ENCODE measurements at places on chromosomes 3 and 15.
A peak's percentile ranks its signal among the peaks of the same experiment; 100 is the strongest.

DNA sequence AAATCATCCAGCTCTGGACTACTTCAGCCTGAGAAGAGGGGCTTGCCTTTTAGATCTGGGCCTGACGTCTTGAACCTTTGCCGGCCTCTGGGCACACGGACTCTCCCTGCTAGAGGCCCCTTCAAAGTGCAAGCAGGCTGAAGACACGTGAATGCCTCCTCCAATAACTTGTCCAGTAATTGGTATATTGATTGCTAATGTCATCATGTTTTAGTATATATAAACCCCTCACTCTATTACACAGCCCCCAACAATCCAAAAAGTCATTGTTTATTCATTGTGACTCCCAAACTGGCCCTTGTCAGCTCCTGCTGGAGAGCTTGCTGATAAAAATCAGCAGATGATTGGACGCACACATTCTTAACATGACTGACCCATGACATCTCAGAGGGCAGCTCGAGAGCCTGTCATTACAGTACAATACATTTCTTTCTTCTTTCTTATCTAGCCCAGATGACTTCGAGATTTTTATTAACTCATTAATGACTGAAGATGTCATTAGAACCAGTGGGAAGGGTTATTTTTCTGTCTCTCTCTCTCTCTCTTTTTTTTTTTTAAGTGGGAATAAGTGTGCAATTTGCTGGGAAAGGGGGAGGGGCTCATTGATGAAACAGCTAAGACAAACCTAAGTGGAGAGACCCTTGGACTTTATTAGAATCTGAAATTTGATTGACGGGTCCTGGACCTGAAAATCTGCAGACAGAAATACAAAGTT lies 65.5 kb upstream of the NR2F2 start:
- no peak for DNase-seq

DNA sequence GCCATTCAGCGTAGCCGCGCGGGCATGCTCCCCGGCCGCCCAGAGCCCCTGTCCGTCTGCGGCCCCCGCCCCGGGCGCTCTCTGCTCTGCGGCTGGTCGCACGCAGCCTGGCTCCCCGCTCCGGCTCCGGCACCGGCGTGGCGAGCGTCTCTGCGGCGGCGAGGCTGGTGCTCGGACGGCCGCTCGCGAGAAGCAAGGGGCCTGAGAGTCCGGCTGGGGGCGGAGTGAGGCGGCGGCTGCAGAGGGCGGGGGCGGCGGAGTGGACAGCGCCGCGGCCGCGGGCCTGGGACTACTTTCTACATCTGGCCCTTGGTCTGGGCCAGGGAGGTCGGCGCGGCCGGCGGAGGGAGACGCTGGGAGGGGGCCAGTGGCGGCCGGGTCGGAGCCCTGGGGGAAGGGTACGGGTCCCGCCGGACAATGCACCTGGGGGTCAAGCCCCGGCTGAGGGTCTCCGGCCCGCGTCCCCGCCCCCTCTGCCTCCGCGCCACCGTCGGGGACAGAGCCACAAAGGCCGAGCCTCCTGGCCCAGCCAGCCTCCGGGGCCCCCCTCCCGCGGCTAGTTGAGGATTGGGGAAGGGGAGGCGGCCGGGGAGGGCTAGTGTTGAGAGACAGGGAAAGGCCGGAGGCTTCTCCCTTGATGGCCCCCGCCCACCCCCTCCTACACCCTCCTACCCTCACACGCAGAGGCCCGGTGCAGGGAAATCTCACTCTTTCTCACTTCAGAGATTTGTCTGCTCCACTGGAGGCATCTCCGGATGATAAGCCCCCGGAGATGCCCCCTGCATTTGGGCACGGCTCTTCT lies at the start of gene PRTG:
PRTG (minus strand) TSS at position 226 of the 802 bp plus-strand sequence; CDS start at position 5, 221 bp downstream.
- DNase-seq, result no peak

- DNase-seq, result no peak
These were observed 6.3 kb upstream of the TLE3 start for GRCh38 chr15:70103880-70104626.

GRCh38 chr3:48186631-48187300 lies 1.5 kb downstream of the CDC25A start:
- peak; percentile 5 for DNase-seq
